Daoy (cell line): ENCODE measurements at places on chromosomes 13 and 19. TPM values are rescaled to one million over a fixed set of nuclear protein-coding genes. Genes with fewer than 3 reads are reported as not detected.

Gene KIR3DL1
- total RNA-seq, result not detected in 2 replicates

Gene GJB6
- not detected in 2 replicates for total RNA-seq

Gene LRRC25
- not detected in 2 replicates for total RNA-seq

Gene DACT3
- total RNA-seq, result 0.30 and 0.91 TPM in 2 replicates

GRCh38 chr13:27267596-27267995, 3.0 kb upstream of the RASL11A start:
- DNase-seq, result no peak

- no peak for DNase-seq
Measured at GRCh38 chr13:109118521-109118920, 489.1 kb downstream of the MYO16 start.
